ENCODE measurements at places on chromosomes 6 and 20.

DNA sequence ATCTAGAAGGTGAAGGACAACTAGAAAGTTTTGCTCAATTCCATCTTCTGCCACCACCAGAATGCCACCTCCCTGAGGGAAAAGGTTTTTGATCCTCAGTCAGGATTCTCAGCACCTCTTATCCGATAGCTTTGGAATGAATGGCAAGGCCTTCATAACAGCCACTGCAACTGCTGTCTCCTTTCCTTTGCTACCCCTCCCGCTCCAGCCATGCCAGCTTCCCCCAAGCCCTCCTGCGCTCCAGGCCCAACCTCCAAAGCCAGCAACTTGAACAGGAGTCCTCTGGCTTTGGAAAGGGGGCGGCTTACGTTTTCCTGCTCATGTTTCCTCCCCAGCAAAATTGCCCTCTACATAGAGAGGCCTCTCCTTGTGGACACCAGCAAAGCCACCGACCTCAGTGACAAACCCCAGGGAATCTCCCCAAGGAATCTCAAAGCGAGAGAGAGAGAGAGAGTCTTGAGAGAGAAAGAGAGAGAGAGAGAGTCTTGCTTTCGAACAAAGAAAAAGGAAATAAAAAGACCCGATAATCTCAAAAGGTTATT is 420 bp upstream of the BTN2A1 start:
- DNase-seq: no peak

DNA sequence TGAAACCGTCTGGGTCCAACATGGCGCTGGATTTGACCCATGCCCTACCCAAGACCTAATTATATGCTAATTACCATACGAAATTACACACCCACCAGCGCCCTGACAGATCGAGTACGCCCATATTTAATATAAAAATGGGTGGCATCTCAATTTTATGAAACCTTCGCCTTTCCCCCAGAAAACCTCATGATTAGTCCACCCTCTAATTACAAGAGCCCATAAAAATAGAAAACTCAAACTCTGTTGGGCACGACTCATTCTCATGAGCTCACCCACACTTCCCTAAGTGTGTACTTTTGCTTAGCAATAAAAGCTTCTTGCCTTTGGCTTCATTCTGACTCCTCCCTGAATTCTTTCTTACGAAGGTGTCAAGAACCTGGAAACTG is 136.4 kb downstream of the OR2B2 start:
- peak; percentile 73 for DNase-seq

DNA sequence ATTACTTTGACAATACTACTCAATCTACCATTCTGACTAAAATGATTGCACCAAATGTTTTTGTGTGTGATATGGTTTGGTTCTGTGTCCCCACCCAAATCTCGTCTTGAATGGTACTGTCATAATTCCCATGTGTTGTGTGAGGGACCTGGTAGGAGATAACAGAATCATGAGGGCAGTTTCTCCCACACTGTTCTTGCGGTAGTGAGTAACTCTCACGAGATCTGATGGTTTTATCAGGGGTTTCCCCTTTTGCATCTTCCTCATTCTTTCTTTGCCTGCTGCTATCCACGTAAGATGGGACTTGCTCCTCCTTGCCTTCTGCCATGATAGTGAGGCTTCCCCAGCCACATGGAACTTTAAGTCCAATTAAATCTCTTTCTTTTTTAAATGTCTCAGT is 20.8 kb downstream of the SYCP2 start:
- DNase-seq: peak; percentile 21

GRCh38 chr6:166672624-166673206 is 45.7 kb upstream of the RPS6KA2 start:
- no peak for DNase-seq

- DNase-seq: no peak
Observed at GRCh38 chr6:111870742-111871064, 2.5 kb downstream of the FYN start.

Measured in kidney tubule cell (primary cell).